ENCODE measurements at places on chromosomes 1 and 21.

GRCh38 chr1:222772996-222773379, 36.0 kb downstream of the FAM177B start:
- DNase-seq = no peak

- no peak for DNase-seq
Observed at GRCh38 chr1:232221802-232222499, 408.0 kb downstream of the SIPA1L2 start.

GRCh38 chr1:18191481-18192155, 84.0 kb downstream of the IGSF21 start:
- no peak for DNase-seq

GRCh38 chr1:185566995-185567394, 167.2 kb upstream of the HMCN1 start:
- DNase-seq = no peak

DNA sequence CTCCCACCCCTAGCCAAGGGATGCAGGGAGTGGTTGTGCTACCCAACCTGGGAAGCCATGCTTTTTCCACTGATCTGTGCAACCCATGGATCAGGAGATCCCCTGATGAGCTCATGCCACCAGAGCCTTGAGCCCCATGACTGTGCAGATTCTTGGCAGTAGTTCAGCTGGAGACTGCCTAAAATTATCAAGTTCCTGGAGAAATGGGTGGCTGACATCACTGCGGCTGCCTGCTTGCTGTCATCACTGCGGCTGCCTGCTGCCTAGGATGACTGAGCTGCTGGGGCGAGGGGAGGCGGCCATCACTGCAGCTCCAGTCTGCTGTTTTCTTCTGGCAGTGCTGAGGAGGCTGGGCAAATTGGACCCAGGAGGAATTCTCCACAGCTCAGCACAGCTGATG, 159.2 kb downstream of the AGBL4 start:
- DNase-seq = no peak

GRCh38 chr1:31669786-31670592, 25.3 kb upstream of the PEF1 start:
- DNase-seq = peak; percentile 79

GRCh38 chr1:6827079-6827478, 41.8 kb downstream of the CAMTA1 start:
- no peak for DNase-seq

GRCh38 chr1:219109424-219110018, 64.2 kb upstream of the LYPLAL1 start:
- DNase-seq = no peak

- DNase-seq = no peak
Observed at GRCh38 chr1:71836904-71837303, 445.4 kb downstream of the NEGR1 start.

DNA sequence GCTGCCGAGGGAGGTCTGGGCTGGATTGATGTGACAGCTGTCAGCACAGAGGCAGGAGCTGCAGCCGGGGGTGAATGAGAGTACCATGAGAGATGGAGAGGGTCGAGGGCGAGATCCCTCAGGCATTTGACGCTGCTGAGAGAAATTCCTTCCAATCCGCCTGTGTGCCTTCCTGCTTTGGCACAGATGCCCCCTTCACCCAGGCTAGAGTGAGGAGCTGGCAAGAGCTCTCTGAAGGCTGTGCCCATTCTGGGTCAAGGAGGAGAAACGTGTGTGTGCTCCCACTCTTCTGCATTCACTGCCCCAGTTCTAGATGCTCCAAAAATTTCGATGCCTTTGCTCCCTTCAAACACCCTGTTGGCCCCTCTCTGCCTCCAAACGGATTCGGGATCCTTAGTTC, 4.8 kb downstream of the ARTN start:
- no peak for DNase-seq

- no peak for DNase-seq
Observed at GRCh38 chr1:194184974-194185373, 998.6 kb upstream of the B3GALT2 start.

DNA sequence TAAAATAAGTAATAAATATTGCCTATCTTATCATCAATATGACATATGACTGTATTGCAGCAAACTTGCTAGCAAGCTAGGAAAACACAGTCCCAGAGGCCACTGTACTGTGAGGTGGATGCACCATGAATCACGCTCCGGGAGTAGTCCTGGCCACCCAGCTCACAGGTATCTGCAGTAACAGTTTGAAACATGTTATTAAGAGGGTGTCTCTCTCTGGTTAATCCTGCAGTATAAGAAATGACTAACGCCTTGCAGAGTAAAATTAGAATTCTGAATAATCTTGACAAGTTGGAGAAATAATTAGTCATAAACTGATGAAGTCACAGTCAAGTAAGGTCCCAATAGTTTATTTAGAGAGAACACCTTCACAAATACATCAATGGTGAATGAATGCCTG, 34.0 kb upstream of the DPT start:
- no peak for DNase-seq

- DNase-seq = no peak
Observed at GRCh38 chr1:107297681-107298080, 156.8 kb downstream of the NTNG1 start.

DNA sequence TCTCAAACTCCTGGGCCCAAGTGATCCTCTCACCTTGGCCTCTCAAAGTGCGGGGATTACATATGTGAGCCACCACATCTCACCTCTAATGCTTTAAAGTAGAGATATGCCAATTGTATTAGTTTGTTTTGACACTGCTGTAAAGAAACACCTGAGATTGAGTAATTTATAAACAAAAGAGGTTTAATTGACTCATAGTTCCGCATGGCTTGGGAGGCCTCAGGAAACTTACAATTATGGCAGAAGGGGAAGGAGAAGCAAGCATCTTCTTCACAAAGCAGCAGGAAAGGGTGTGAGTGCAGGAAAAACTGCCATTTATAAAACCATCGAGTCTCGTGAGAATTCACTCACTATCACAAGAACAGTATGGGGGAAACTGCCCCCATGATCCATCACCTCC, 3.5 kb upstream of the MYCL start:
- DNase-seq = no peak

DNA sequence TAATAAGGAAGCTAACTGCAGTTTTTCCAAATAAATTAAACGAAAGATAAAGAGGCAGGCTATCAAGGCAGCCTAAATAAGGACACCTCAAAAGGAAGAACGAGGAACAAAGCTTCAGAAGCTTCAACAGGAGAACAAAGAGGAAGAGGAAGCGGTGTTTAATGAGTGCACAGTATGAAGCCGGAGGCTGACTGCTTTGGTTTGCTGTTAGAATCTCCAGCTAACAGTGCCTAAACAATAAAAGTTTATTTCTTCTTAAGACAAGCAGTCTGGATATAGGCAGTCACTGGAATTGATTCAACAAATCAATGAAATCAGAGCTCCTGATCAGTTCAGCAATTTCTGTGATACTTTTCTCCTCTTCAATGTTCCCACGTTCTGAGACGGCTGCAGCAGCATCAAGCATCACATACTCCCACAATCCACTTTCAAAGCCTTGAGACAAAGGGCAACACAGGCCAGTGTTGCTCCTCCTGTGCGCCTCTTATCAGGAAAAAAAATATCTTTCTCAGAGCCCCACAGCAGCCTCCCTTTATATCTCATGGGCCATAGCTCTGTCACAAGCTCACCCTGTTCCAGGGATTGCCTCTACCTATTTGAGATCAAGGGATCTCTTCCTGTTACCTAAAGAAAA, 365.6 kb upstream of the ST6GALNAC5 start:
- no peak for DNase-seq

- no peak for DNase-seq
Observed at GRCh38 chr1:158687037-158687436, 522 bp upstream of the SPTA1 start.

DNA sequence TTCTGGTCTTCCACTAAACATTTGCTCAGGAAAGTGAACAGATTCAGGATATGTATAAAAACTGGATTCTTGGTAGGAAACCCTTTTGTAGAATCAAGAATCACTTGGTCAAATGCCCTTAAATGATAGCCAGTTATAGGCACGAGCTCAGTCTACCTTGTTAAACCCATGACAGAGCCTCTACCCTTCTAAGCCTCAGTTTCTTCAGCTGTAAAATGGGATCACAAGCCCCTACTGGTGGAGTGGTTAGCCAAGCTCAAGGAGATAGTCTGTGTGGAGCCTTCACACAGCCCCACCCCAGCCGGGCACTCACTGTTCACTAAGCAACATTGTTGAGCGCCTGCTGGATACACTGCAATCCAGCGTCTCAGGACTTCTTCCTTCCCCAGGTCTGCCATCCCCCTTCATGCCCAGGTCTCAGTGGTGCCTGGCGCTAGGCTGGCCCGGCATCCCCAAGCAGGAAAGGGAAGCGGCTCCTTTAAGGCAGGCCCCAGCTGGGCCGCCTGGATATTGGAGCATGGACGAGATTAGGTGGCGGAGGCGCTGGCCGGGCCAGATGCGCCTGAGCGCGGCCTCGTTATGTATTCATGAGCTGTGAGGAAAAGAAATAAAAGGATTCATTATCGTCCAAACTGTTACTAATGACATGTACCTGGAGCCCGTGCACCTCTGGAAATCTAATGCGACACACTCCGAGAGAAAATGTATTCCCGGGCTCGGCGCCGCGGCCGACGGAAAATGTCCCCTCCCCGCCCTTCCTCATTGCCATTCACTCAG, 75.6 kb downstream of the TAS1R2 start:
- DNase-seq = no peak

DNA sequence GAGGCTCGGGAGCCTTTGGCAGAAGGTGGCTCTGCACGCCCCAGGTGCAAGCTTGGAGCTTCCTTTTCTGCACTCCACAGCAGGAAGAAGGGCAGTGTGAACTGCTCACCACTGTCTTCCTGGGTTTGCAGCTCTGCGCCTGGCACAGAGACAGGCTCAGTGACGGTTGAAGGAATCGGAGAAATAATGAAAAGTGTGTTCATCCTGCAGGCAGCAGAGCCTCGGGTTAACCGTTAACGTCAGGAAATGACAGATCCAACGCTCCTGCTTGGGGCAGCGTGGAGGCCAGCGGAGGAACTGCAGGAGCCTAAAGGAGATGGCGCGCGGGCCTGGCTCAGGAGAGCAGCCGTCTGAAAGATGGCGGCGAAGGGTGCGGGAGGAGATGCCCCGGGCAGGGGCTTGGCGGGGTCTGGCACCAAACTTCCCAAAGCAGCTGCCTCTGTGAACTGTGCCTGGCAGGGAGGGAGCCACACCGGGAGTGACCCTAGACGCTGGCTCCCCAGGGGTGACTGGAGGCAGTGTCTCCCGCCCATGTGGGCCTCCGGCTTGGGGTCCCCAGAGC, 10.9 kb upstream of the SAMD11 start:
- DNase-seq = no peak

GRCh38 chr1:31637915-31638673, 6.6 kb downstream of the PEF1 start:
- no peak for DNase-seq

- DNase-seq = no peak
Observed at GRCh38 chr1:160647329-160647720, 481 bp upstream of the SLAMF1 start.

DNA sequence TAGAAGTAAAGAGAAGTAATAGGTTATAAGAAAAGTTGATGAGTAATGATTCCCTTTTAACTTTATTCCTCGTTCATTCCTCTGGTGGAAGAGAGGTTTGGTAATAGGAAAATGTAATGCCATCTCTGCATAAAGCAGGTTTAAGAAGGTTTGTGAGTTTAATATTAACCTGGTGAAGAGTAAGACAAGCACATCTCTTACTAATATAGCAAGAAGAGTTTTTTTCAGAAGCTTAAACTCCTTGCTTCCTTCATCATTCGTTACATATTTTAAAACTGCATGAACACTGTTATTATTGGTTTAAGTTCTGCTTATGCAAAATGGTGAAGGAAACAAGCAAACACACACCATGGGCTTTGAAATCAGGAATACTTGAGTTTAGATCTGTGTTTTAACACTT, 9.2 kb upstream of the PLA2G4A start:
- no peak for DNase-seq

DNA sequence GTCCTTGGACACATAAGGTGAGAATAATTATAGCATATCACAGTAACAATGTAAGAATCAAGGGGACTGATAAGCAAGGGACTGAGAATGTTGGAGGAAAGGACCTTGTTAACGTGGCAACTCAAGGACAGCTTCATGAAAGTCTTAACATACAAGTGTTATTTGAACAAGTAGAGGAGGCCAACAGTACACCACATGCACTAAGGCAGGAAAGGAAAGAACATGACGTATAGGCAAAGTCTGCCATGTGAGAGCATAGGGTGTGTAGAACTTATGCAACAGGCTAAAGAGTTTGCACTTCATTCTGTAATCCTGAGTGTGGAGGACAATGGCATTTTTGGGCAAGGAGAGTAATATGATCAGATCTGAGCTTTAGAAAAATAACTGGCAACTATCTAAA, 33.3 kb upstream of the DIRAS3 start:
- DNase-seq = no peak

DNA sequence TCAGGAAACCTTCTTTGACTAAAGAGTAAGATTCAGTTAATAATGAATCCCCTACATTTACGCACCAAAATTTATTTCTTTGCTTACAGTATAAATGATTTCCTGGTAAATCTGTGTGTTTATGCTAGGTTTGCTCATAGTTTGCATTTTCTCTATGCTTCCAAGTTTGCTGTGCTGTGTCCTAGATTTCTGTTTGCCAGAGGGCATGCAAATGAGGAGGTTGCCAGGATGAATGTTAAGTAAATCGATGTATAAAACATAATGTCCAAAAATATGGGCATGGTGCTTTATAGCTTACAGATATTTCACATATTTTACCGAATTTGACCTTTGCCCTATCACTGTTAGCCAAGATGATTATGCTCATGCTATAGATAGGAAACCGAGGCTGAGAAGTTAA, 63.8 kb downstream of the TBX19 start:
- DNase-seq = no peak

GRCh38 chr1:64686828-64687724, 57.8 kb upstream of the RAVER2 start:
- DNase-seq = peak; percentile 11

- no peak for DNase-seq
Observed at GRCh38 chr21:35032474-35033263, 16.4 kb downstream of the RUNX1 start.

- no peak for DNase-seq
Observed at GRCh38 chr1:23905461-23906025, 7.6 kb downstream of the CNR2 start.

GRCh38 chr1:238489006-238489405, 598.3 kb upstream of the ZP4 start:
- DNase-seq = no peak

DNA sequence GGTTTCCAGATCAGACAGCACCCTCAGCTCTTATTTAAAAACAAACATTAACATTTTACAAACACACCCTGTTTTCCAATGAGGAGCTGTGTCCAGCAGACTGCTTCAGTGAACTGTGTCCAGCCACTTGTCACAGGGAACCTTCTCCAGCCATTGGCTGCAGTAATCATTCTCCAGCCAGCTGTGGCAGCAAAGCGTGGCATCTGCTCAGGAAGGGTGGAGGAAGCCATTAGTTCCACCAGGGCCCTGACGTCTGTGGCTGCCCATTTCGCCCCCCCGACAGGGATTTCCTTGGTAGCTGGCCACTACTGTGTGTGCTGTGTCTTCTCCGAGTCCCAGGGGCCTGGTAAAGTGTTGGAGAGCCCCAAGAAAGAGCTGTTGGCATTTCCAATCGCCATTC, 62.9 kb upstream of the SELENON start:
- no peak for DNase-seq

- DNase-seq = no peak
Observed at GRCh38 chr1:184891440-184891839, 82.9 kb downstream of the NIBAN1 start.

- DNase-seq = no peak
Observed at GRCh38 chr1:159996653-159997052, 35.1 kb downstream of the PIGM start.

All from T47D (cell line).